ENCODE measurements at places on chromosomes 16 and 17.

DNA sequence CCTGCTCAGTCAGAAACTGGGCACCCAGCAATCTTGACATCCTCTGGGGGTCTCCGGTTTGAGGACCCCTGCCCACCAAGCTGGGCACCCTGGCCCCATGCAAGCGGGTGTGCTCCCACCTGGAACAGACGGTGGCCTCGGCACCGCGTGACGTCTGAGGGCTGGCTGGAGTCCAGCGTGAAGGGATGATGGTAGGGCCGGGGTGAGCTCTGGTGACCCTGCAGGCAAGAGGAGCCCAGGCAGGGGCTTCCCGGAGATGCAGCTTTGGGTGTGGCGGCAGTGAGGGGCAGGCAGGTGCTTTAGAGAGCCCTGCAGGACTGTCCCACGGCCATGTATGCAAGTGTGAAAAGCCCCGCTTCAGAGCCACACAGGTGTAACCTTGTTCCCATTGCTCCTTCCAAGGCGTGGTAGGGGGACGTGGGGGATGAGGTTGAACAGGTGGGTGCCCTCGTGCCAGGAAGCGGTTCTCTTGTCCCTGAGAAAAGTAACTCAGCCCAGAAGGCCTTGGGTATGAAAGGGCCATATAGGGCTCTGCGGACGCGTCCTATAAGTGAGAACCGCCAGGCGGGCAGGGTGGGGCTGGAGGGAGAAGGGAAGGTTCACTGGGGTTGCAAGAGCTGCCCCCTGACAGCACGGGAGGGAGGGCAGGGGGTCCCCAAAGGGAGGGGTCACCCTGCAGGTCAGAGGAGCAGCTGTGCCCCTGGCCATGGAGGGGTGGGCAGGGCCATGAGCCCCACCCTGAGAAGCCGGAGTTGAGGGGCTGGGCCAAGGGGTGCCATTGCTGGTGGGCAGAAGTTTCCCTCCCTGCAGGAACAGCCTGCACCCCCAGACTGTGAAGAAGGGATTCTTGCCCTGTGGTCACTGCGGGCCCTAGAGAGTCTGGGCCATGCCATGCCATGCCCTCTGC is 9.2 kb downstream of the RGS11 start:
- no peak for DNase-seq

GRCh38 chr16:10950393-10950792 is 6.0 kb downstream of the CLEC16A start:
- no peak for DNase-seq

GRCh38 chr16:71303938-71304337 is 14.7 kb upstream of the CMTR2 start:
- DNase-seq = no peak

- no peak for DNase-seq
Observed at GRCh38 chr16:70512456-70512855, 10.9 kb downstream of the COG4 start.

DNA sequence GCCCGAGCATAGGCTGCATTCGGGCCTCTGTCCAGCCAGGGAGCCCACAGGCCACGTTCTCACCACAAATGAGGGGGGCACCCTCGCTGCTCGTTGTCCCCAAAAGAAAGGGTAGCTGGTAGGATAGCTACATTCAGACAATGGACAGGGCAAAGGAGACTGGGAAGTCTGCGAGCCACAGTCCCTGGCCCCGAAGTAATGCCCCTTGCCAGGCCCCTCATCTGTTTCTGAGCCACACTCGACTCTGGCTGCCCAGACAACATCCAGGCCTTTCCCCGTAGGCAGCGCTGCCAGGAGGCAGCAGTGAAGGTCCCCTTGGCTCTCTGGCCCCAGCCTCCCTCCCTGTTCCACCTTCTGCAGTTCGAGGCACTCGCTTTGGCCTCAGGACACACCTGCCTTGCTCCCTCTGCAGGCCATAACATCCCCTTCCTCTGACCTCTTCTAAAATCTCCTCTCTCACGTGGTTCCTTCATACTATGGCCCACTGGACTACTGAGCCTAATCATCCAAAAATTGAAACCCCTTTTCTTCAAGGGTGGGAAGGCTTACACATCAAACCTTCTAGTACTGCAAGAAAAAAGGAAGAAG is 12.2 kb downstream of the AIPL1 start:
- no peak for DNase-seq

- no peak for DNase-seq
Observed at GRCh38 chr17:10803830-10804475, at the start of gene TMEM238L. TMEM238L (minus strand) TSS chr17:10804099; CDS start chr17:10803963, 136 bp downstream.

DNA sequence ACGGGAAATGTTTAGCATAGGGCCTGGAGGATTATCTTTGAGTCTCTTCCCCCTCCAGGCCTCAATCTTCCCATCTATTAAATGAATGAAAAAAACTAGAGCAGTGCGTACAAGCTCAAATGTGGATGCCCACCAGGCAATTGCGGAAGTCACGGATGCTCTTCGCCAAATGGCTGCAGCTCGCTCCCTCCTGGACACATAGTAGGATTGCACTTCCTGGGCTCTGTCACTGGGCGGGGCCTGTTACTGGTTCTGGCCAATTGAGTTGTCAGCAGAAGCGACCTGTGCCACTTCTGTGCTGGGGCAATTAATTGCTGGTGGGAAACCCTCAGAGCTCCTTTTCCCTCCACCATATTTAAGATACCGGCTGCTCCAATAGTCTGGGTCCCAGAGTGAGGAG is 168.2 kb upstream of the IRX6 start:
- no peak for DNase-seq

- DNase-seq = no peak
Observed at GRCh38 chr16:19659554-19659953, 58.5 kb downstream of the KNOP1 start.

Measured in forelimb muscle (tissue), 1 donor.